ENCODE measurements at places on chromosomes 6 and 20.

DNA sequence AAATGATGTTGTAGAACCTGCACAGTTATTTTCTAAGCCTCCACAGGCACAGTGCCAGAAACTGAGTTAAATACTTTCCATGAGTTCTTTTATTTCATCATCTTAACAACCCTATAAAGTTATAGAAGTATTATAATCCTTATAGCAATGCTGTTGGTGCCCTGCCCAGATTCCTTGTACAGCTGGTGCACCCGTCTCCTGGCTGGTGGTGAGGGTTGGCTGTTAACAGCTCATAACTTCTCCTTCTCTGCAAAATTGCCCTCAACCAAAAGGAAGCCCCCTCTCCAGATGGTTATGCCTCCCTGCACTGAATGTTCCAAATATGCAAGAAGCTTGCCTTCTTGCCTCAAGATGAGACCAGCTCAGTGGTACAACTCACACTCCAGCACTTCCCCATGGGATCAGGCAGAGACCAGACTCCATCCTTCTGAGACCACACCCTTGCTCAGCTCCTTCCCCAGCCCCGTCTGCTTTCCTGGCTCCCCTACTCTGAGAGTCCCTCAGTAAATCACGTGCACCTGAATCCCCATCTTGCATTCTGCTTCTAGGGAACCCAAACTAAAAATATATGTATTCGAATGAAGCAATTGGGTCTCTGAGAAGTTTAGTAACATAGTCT is 304.4 kb upstream of the PLCB4 start:
- DNase-seq, result no peak

- no peak for DNase-seq
Measured at GRCh38 chr20:55009066-55009465, 533.7 kb downstream of the DOK5 start.

DNA sequence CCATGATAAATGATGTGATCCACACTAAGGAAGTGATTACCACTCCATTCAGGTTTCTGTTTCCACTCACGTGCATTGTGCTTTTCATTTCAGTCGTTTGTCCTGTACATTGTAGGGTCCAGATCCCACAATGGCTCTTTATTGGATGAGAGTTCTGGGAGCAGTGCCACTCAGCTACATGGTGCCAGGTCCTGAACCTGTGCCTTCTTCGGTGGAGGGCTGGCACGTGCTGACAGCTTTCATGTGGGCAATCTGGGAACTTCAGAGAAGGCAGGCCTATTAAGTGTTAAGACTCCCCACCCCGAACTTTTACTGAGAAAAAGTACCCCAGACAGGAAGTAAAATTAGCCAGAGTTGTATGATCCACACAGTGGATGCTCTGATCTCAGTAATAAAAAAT is 255.0 kb downstream of the ESR1 start:
- no peak for DNase-seq

GRCh38 chr6:53608396-53608795 is 57.2 kb downstream of the KLHL31 start:
- no peak for DNase-seq

GRCh38 chr20:60579941-60580515 is 621.8 kb downstream of the CDH26 start:
- DNase-seq, result no peak

- DNase-seq, result no peak
Measured at GRCh38 chr6:135722679-135723078, 128.8 kb upstream of the PDE7B start.

GRCh38 chr6:30163090-30163917 is at the start of gene TRIM15:
Gene TRIM15, plus strand, starts transcription at chr6:30163546. Its CDS starts 139 bp downstream, at chr6:30163685.
- DNase-seq, result peak; percentile 89

DNA sequence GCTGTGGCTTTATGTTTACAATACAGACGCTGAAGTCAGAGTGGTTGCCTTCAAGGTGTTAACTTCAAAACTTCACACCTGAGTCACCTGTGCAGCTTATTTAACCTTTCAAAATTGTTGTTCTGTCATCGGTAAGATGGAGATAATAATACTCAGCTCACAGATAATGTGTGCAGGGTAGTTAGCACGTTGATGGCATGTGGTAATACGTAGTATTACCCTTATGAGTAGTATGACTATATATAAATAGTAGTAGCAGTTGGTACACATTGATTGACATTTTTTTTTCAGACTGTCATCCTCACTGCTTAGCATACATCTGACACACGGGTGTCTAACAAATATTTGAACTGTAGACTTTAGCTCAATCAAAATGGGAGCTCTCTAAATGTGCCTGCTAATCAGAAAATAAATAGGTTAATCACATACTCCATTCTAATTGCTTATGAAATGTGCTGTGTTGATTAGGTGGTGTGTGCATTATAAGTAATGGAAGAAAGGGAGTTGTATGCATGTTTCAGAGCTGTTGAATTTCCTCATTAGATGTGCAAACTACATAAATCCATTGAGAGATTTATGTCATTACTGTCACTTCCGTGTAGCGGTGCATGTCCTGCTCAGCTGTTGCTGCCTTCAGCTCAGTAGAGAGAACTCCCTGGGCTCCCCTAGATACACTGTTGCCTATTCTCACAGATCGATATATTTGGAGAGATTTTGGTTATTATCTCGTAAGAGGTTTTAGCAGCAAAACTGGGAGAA is 11.2 kb upstream of the MROH8 start:
- DNase-seq, result no peak

GRCh38 chr6:73329201-73329600 is 24.9 kb downstream of the DPPA5 start:
- DNase-seq, result no peak

DNA sequence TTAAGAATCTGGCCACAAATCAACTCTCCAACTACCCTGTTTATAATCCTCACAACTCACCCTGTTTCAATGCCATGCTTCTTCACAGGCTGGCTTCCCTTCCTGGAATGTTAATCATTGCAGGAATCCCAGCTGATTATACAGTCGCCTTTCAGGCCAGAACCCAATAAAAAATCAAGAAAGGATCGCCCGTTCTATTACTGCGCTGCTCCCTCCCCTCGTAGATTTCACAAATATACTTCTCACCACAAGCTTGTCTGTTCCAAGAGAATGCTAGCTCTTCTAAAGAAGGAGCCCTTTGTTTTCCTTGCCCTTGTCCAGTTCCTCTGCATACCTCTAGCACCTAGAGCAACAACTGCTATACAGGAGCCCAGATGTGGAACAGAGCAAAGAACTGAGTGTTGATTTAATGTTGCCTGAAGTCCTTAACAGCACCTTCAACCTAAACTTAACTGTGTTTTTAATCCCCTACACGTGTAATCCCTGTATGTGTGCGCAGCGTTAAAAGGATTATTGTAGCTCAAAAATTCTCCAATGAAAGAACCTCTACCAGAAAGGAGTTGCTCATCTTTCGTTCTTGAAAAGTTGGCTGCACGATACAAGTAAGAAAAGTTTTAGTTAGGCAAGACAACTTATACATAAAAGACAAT is 988 bp downstream of the ECHDC1 start:
- DNase-seq, result no peak

DNA sequence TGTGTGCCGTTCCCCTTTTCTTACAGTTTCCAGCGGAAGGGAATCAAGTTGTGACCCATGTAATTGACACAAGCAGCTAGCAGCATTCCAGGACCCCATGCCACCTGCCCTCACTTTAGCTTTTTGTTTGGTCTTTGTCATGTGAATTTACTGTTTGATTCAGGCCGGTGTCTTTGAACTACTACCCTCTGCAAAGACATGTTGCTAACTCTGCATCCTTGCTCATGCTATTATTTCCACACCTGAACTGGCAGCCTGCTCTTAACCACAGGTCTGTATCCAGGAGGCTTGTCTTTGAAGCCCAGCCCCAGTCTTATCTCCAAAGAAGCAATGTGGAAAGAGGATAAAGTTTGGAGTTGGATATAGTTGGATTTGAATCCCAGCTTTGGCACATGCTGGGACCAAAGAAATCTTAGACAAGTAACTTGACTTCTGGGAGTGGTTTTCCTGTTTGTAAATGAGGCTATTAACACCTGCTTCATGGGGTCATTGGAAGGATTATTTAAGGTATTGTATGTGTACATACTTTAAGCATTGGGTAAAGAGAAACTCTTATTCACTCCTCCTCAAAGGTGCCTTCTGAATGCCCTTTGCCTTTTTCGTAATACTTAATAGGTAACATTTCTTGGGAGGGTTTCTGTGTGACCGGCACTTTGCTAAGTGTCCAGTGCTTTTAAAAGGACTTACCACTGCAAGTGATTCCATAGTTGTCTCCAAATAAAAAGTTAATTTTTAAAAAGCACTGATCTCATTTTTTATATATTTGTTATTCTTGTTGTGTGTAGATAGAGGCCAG is 52.4 kb downstream of the RALY start:
- DNase-seq, result no peak

DNA sequence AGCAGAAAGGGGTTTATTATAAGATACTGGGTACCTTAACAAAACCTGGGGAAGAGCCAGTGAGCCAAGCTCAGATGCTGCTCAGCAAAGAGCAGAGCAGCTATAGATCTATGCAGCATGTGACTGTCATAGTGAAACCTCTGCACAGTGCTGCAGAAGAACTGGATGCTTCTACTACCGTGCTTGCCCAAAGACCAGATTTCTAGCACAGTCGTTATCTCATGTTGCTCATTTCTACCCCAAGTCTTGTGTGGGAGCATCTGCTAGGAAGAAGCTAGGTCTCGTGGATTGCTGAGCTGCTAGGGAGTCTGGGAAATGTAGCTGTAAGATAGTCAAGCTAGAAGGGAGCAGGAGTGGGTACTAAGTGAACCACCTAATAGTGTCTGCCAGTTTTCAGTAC is 31.7 kb upstream of the GNRH2 start:
- DNase-seq, result no peak

- no peak for DNase-seq
Measured at GRCh38 chr6:162271922-162272321, 455.6 kb downstream of the PRKN start.

GRCh38 chr6:44127186-44128019 is at the start of the genes MRPL14 and TMEM63B:
Gene MRPL14, minus strand, starts transcription at chr6:44127452. Its CDS starts 10,841 bp downstream, at chr6:44116611.
Gene TMEM63B, plus strand, starts transcription at chr6:44127554. Its CDS starts 7,031 bp downstream, at chr6:44134585.
- DNase-seq, result peak; percentile 93

DNA sequence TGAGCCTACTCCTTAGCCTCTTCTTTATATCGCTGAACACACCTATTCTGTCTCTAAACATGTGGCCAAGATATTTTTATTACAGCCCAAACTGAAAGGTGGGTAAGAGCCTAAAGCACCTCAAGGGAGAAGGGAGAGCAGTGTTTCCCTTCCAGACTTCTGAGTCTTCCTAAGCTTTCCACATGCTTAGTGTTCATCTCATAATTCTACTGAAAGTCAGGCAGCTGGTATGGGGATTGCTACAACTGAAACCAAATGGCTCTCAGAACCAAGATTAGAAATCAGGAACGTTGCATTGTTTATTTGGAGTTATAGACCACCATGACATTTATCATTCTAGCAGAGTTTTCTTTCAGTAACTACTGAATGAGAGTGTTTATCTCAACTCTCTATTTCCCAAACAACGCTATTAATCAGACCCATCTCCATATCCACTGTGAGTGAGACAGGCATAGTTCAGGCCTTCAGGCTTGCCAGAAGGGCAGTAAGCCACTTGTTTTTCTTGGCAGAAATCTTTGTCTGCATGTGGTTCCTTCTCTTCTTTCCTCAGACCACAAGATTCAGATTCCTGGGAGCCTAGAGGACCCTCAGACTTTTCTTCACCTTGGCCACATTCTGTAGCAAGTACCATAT is 22.8 kb downstream of the VGLL2 start:
- no peak for DNase-seq

DNA sequence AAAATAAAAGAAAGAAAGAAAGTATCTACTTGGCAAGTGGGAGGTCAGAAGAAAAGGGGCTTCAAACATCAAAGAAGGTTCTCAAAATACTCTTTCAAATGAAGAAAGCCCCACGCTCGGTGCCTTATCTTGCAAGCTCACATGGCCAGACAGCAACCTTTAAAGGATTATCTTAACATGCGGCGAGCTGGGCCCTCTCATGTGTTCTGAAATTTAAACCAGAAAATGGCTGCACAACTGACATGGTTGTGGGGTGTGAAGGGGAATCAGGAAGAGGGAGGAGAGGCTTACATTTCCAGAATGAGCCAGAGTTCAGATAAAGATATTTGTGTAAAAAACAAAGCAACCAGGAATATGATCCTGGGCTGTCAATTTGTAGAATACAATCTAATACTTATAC is 363.1 kb downstream of the PRKN start:
- no peak for DNase-seq

GRCh38 chr6:147054158-147054557 is 150.1 kb upstream of the STXBP5 start:
- no peak for DNase-seq

All from esophagus muscularis mucosa (tissue), 4 donors.